ENCODE measurements at places on chromosomes 12 and 14.

- DNase-seq: no peak
Measured at GRCh38 chr14:34324363-34324795, 137.7 kb downstream of the SPTSSA start.

- no peak for DNase-seq
Measured at GRCh38 chr12:119444462-119445044, 110.0 kb downstream of the CCDC60 start.

DNA sequence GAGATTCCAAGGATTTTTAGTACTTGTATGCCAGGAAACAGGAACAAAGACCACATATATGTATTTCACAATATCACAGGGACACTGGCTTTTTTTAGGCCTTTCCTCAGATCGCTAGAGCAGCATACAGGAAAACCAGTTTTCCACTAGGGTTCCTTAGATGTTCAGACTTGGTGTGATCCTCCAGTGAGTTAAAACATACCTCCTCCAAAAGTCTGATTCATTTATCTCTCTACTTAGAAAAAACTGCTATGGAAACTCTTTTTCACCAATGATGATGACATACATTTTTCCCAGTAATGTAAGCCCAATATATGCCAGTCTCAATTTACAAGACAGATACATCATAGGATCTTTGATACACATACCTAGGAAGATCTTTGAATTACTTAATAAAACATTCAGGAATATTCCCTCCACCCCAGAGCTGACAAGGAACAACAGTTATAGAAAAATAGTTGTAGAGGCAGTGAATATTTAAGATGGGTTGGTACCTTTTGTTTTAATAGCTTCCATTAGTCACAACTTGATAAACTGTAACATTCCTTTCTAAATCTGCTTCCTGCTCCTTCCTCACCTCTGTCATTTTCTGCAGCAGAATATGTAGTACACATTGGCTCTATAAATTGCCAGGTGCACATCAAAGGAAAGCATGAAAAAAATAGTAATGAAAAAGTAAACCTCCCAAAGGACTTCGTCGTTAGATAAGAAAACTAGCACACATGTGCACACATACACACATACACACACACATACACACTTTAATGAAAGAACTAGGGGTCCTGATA is 27.5 kb downstream of the BCAT1 start:
- no peak for DNase-seq

DNA sequence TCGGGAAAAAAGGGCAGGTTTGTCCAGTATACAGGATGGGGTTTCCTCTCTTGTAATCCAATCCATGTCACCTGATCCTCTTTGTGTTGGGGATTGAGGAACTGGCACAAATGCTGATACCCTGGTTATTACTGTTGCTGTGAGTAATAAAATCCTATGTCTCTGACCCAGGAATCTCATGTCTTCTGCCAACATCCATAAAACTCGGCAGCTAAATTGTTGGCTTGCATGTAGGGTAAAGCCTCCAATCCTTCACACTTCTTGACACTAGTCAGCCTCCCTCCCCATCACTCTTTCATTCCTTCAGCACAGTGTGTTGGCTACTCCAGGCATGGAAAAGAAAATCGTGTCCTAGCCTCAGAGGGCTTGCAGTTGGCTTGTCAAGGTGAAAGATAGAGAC is 9.2 kb upstream of the NOS1 start:
- no peak for DNase-seq

- DNase-seq: no peak
Measured at GRCh38 chr12:49987625-49988303, 15.0 kb downstream of the AQP6 start.

DNA sequence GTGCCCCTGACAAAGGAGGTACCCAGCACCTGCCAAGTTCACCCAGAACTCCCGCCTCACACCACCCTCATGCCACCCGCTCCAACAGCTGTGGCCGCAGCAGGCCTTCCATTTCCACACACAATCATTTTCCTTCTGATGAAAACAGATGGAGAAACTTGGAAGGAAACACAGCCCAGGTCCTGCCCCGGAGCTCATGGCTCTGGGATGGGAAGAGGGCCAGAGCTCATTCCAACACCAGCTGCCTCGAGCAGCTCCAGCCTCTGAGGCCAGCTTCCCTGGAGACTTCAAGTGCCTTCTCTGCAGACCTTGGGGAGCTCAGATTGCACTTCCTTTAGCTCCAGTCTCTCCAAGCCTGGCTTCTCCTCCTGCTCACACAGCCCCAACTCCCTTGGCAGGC is 55.1 kb upstream of the CMKLR1 start:
- no peak for DNase-seq

DNA sequence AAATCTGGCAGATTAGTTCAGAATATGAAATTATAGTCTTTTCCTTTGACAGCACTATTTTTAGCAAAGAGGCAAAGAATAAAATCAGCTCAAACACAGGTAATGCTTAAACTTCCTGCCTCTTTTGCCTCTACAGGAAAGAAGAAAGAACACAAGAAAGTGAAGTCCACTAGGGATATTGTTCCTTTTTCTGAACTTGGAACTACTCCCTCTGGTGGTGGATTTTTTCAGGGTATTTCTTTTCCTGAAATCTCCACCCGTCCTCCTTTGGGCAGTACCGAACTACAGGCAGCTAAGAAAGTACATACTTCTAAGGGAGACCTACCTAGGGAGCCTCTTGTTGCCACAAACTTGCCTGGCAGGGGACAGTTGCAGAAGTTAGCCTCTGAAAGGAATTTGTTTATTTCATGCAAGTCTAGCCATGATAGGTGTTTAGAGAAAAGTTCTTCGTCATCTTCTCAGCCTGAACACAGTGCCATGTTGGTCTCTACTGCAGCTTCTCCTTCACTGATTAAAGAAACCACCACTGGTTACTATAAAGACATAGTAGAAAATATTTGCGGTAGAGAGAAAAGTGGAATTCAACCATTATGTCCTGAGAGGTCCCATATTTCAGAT is 17.4 kb downstream of the TMPO start:
- DNase-seq: no peak

DNA sequence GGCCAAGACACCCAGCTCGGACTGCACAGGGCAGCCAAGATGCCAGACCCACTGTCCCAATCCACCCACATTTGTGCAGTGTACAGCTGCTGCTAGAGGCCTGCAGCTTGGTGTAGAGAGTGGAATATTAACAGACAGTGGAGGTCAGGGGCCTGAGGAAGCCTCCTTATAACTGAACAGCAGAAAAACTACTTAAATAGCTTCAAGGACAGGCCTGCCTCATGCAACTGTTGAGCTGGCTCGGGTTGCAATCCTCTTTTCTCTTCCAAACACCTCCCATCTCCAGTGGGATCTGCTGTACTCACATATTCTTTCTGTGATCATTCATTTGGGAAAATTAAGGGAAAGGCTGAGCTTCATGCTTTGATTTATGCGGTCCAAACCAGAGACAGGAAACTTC is 1043.2 kb upstream of the TMEM132C start:
- DNase-seq: no peak

- no peak for DNase-seq
Measured at GRCh38 chr14:64060648-64061096, 207.9 kb downstream of the SYNE2 start.

- no peak for DNase-seq
Measured at GRCh38 chr14:56202256-56202655, 84.0 kb downstream of the PELI2 start.

DNA sequence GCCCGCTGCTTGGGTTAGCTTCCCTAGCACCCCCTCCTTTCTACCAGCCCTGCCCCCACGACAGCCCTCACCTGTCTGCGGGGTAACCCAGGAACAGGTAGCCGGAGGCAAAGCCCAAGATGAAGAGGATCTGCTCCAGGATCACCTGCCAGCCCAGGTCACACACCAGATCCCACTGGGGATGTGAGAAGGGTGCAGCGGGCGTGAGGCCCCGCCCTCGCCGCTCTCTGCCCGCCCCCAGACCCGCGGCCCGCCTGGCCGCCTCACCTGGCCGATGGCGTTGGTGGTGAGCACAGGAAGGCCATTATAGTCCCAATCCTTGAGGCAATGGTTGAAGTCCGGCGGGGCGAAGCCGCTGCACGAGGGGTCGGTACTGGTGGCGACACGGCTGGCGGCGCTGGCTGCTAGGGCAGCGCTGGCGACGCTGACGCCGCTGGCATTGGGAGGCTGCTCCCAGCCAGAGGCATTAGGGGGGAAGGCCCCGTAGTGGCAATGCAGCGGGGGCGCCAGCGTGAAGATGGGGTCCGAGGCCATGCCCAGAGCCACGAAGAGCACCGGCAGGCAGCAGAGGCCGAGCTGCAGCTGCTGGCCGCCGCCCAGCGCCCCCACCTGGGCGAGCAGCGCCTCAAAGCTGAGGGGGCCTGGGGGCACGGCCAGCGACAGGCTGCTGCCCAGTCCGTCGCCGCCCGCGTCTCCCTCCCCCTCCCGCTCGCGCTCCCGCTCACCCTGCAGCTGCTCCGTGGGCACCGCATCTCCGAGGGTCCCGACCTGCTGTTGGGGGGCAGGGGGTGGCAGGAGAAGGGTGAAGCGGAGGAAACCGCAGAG is 794 bp downstream of the SLC22A17 start:
- no peak for DNase-seq

Data from CD4-positive, alpha-beta T cell treated with Interleukin-15 for 1 hour (primary cell).